ENCODE measurements at places on chromosomes 3 and 15.

DNA sequence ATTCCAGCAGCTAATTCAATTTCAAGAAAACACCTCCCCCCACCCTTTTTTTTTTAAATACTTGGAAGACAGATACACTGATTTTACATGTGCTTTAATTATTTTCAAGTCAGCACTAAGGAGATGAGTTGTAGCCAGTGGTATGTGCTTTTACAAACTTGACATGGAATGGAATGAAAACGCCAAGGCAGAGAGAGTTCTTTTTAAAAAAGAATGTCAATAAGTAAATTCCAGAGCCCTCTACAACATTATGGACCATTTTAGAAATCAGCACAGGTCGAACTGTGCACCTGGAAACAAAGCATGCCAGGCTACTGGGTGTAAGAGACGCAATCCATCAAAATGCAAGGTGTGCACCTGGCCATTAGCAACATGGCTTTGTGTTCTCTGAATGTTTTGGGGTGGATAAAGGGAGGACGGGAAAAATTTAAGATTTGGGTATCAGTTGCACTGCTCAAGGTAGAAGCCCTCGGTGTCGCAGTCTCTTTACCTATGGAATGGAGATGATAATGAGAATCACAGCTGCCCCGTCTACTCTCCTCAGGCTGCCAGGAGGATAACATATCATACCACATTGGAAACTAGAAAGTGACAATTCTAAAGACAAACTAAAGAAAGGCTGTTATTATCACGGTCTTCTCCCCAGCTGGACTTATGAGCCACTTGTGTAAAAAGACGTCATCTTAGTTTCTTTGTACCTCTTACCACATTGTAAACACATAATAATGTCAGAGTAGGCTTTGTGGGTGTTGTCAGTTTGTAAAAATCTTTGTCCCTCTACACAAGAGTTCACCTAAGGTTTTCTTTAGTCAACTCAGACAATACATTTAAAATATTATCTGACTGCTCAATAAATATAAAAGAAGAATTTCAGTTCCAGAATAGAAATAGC is 107.4 kb upstream of the PRICKLE2 start:
- no peak for DNase-seq

- peak; percentile 55 for DNase-seq
Observed at GRCh38 chr3:49470714-49471420, 800 bp downstream of the DAG1 start.

DNA sequence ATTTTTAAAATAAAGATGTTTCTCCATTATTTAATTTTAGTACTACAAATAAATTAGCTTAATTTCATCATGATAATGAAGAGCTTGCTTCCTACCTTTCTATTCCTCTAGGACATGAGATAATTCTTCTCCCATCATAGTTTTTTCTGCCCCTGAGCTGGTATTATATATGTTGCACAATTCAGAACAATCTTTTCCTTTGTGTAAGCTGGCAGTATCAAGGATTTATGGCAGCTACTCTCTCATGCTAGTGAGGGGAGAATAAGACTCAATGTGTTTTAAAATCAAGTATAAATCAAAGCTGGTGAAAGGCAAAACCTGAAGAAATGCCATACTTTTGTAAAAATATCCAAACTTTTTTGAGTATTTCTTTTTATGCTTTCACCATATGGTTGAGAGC is 1405.3 kb downstream of the SI start:
- no peak for DNase-seq

GRCh38 chr3:16904423-16905417 is 20.0 kb downstream of the PLCL2 start:
- no peak for DNase-seq

DNA sequence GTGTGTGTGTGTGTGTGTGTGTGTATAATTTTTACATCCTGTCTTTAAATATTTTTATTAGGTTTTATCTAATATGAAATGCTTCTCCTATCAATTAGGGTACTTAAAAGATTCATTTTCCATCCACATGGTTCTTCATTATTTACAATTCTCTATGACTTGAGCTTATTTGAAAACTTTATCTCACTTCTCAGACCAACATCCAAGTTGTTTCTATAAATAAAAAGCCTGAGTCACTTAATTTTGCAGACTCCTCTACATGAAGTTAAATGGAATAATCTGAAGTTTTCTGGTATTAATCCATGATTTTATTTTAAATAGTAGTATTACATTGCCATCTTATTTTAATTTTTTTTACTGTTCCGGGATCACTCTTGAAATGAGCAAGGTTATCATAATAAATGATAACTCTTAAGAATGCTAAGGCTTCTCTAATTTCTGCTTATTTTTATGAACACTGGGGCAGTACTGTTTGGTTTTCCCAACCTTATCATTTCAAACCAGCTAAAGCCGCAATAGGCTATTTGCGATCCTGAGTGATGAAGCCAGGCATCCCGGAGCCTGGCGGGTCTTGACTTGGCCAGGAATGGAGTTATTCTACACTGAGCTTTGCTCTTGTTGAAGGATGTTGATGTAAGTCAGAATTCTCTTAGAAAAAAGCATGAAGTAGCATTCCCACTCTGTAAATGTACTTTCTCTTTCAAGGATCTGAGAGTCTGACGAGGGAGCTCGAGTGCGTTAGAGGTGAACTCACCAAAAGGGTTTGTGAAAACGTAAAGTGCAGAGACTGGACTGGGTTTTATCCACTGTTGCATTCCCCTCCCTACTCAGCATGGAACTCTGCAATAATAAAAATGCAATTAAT is 220.2 kb upstream of the LRTM1 start:
- DNase-seq = no peak

- DNase-seq = no peak
Observed at GRCh38 chr3:53809764-53810400, 36.3 kb downstream of the CHDH start.

DNA sequence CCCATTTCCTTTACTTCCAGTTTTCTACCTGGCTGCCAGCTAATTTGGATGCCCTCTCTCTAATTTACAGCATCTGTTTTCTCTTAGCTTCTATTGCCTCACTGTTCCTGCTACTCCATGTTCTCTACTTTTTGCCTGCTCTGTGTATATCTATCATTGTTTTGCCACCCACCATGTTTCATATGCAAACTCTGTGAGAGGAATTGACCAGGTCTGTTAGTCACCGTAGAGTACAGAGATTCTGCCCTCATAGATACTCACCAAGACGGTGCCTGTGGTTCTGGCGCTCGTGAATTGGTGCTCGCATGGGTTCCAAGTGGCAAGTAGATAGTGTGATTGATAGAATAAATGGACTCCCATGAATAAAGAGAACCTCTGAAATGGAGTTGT is 288.8 kb downstream of the CNTN6 start:
- DNase-seq = no peak

DNA sequence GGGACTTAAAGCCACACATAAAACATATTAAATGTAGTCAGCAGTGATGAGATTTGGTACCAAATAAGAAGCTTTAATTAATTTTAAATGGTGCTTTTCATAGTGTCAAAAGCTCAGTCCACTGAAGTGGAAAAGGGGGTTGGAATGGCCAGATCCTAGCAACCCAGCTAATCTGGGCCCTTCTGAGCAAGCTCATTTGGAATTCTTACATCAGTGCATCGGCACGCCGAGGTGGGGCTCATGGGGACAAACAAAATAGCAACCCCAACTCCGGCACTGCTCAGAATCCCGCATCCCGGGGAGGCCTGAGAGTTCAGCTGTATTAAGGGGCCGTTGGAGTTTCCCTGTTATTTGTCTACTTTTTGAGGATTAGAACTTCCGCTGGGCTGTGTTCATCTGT is 526.4 kb downstream of the SOX2 start:
- no peak for DNase-seq

DNA sequence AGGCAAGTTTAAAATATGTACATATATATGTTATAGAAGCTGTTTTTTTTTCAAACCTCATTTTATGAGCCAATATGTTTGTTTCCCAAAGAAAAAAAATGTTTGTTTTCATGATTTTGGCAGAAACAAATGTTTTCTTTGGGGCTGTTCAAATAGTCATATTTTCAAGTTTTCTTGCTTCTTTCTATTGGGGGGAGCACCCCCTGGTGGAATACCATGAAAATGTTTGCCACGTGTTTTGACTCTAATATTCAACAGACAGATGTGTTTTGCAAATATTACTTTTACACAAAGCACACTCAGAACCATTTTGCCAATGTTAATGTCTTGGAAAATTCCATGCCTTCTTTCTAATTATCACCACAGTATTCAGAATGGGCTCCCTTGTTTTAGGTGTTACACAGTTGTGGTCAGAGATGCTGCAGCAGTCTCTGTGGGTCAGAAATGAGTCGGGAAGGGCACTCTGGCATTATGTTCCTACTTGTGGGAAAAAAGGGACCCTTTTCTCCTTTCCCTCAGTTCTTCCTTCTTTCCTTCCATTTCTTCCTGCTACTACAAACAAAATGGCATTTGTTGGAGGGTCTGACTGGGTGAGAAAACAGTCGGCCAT is 817.0 kb downstream of the TUSC7 start:
- DNase-seq = peak; percentile 55

GRCh38 chr3:5458526-5458925 is 271.0 kb downstream of the EDEM1 start:
- no peak for DNase-seq

GRCh38 chr3:133851931-133852330 is 43.8 kb downstream of the RAB6B start:
- no peak for DNase-seq

- DNase-seq = no peak
Observed at GRCh38 chr3:124384527-124384926, 345.7 kb upstream of the UMPS start.

- no peak for DNase-seq
Observed at GRCh38 chr15:60004009-60004845, at the start of gene FOXB1. Gene FOXB1 (plus strand): TSS chr15:60004311. CDS start chr15:60004964, 653 bp downstream.

GRCh38 chr3:24951180-24951579 is 456.5 kb upstream of the THRB start:
- no peak for DNase-seq

DNA sequence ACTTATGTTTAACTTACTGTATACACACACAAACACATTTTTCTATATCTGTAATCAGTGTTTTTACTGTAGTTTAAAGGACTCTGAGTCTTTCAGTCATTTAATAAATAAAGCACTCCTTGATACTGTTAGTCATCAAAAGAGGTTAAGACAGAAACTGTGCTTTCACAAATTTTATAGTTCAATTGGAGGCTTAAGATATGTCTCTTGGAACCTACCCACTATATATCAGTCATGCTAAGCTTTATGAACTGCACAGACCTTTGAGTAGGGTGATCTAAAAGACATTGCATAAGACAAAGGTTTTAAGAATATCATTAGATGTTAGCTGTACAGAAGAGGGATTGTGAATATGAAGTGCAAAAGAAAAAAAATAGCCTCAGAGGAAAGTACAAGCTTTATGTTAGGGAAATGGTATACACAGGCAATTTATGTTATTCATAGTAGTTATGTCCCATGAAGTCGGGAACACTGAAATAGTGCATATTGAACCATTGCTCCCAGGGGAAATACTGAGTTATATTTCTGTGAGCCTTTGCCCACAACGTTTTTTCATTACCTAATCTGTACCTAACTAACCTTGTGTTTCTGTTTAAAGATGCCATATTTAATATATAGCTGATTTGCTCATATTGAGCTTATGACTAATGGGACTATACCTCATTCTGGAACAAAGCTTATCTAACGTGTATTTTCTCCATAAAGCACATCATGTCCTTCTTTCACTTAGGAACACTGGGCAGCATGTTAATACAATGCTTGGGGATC is 19.7 kb downstream of the CHMP2B start:
- no peak for DNase-seq

DNA sequence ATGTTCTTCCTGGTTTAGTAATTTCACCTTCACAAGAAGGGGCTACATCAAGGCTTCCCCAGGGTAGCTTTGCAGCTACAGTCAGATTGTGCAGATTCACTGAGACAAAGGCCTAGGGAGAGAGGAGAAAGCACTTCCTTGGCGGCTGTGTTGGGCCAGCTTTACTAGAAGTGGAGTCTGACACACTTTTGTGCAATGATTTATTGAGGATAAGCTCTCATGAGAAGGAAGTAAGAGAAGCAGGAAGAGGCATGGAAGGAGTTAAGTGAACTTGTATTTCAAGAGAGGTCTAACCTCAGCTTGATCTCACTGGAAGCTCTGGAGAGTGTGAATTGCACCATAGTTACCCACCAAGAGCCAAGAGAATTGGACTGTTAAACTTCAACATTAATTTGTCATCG is 78.9 kb downstream of the TGFBR2 start:
- DNase-seq = peak; percentile 14

DNA sequence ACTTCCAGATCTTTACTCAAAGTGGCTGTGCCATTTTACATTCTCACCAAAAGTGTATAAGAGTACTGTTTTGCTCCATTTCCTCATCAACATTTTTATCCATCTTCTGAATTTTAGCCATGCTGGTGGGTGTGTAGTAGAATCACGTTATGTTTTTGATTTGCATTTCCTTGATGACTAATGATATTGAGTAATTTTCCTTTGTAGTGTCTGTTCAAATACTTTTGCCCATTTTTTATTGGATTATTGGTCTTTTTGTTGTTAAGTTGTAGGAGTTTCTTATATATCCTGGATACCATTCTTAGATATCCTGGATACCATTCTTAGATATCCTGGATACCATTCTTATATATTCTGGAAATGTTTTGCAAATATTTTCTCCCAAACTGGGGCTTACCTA is 344.9 kb downstream of the LRRC3B start:
- no peak for DNase-seq

GRCh38 chr3:52269776-52270175 is 8.7 kb downstream of the WDR82 start:
- DNase-seq = no peak

DNA sequence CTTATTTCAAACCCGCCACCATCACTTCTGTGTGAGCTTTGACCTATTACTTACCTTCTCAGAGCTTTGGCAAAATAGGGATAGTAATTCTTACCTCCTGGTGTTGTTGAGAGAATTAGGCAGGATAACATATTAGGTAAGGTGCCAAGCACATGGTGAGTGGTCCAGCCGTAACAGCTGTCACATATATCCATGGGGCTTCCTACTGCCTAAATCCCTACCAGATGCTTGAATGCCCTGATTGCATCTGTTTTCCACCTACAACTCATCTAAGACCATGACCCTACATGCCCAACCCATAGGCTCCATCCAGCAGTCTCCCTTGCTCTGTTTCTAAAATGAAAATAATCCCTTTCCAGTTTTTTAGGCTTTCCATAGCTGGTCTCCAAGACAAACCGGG is 162.3 kb upstream of the NR2E3 start:
- no peak for DNase-seq

GRCh38 chr3:193134856-193135255 is 106.2 kb upstream of the PLAAT1 start:
- no peak for DNase-seq

GRCh38 chr3:45095916-45096526 is 50.2 kb downstream of the CDCP1 start:
- no peak for DNase-seq

- peak; percentile 95 for DNase-seq
Observed at GRCh38 chr15:80643431-80643951, 51.6 kb upstream of the ABHD17C start.

DNA sequence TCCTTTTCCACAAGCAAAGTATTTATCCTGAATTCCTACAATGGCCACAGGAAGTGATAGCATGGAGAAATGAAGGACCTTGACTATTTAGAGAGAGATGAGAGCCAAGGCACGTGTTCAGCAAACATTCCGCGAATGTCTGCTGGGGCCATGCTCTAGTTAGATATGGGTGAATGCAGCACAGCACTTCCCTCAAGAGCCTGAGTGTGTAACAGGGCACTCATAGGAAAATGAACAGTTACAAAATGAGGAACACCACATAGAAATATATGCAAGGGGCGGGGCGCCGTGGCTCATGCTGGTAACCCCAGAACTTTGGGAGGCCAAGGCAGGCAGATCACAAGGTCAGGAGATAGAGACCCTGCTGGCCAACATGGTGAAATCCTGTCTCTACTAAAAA is 406.9 kb downstream of the NR2F2 start:
- DNase-seq = no peak

- no peak for DNase-seq
Observed at GRCh38 chr15:67605871-67606270, 63.4 kb downstream of the MAP2K5 start.

GRCh38 chr3:119527714-119528113 is 29.4 kb downstream of the TIMMDC1 start:
- no peak for DNase-seq
